ENCODE measurements at places on chromosomes 11 and 22.

DNA sequence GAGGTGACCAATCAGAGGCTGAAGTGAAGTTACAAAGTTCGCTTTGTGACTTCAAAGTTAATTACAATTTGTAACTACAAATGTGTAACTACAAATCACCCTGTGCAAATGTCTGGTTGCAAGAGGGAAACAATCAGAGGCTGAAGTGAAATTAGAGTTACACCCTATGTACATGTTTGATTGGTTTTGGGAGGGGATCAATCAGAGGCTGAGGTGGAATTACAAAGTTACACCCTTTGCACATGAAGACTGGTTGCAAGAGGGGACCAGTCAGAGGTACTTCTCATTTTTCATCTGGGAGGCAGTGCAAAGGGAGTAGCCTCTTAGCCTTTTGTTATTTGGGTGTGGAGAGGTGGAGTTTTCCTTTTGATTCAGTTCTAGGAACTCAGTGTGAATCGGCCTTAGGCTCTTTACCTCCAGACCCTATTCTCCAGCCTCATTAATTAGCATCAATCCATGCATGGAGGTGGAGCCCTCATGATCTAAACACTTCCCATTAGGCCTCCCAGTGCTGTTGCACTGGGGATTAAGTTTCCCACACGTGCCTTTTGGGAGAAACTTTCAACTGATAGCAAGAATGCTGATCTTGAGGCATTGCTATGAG, 291.3 kb upstream of the MTNR1B start:
- DNase-seq: no peak

DNA sequence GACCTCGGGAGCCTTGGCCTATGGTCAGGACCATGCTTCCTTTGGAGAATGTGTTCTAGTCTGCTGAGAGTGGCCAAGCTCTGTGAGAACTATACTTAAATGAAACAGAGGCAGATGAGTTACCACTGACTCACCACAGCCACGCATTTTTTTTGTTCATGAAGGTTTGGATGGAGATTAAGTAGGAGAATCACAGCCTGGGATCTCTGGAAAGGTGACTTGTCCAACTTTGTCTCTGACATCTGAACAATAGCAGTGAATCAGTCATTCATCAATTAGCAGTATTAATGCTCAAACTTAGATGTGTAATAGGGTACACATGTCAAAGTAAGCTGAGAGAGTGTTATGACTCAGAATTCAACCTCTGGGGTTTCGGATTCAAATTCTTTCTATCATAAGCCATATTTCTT, 100.7 kb upstream of the ANO3 start:
- no peak for DNase-seq

DNA sequence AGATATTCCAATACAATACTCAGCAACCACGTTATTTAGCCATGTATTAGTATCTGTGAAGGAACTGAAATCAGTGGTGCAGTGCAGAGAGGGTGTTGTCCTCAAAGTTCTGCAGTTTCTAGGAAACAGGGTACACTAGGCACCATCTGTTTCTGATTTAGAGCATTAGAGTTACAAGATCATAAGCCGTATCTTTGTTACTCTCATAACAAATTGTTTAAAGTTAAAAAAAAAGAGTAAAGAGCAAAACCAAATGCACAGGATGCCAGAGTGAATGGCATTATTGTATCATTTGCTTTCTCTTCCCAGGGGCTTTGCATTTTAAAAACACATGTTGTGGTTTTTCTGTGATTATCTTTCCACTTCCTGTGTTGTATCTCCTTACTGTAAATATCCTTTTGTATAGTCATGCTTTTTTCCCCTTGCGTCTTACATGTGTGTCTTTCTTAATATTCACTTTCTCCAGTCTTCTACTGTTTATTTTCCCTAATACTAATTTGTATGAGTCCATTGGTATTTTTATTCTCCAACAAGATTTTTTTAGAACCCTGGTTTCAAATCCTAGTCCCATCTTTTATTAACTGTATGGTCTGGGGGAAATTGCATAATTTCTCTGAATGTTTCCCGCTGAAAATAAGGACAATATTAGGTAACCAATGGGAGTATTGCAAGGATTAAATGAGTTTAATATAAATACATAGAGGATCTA, 15.2 kb upstream of the NUP160 start:
- no peak for DNase-seq

DNA sequence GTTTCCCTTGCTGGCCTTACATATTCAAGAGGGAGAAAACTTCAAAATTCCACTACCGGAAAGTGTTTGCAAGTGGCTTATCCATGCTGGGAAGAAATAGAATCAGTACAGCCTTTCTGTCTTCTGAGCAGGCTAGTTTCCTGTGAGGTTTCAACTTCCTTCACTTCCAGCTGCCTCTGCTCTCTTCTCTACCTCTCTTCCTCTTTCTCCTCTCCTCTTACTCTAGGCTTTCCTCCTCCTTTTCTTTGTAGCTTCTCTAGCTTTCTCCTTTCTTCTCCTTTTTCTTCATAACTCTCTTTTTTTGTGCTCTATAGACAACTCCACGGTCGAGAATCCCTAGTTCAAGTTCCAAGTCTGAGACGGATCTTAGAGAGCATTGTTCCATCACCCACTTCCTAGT, 421.8 kb downstream of the ETS1 start:
- no peak for DNase-seq

DNA sequence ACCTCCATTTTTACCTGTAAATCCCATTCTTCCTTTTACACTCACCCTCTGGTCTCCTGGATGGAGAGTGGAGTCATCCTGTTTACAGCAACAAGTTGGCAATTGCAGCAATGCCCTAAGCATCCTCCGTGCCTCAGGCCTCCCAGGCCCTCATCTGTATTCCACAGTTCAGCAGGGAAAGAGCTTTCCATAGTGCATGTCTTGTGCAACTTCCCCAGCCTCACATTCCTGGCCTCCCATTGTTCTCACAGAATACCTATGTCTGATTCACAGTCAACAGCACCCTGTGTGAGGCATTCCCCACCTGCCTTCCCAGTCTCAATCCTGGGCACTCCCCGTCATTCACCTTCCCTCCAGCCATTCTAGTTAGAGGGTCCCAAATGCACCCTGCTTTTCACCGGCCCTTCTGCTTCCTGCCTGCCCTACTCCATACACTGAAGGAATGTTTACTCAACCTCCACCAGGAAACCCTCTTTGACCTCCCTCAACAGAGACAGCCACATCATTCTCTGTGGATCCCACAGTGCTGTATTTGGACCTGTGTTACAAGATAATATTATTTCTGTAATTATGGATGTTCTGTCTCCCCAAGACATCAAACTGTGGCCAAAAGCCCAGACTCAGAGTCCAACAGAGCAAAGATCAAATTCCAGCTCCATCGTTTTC, 405.7 kb downstream of the BUD13 start:
- no peak for DNase-seq

GRCh38 chr11:122815900-122816299, 22.4 kb upstream of the CRTAM start:
- DNase-seq: no peak

DNA sequence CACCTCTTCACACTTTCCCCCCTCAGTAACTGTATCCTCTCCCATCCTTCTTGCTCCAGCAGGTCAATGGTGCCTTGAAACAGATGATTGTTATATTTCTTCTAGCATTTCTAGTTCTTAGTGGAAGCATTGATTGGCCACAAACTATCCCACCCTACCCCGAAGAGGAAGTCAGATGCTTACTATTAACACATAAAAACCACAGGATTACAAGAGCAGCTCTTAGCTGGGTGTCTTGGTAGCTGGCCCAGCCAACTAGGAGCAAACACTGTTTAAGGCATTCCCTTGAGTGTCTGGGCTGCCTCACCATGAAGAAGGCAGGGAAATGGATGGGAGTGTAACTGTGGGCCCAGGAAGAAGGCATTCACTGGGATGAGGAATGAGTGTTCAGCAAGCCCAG, 176.6 kb downstream of the GRIK4 start:
- DNase-seq: no peak

- DNase-seq: no peak
Measured at GRCh38 chr11:107468596-107468995, 11.0 kb upstream of the CWF19L2 start.

GRCh38 chr11:28932940-28933339, 824.8 kb downstream of the METTL15 start:
- no peak for DNase-seq

GRCh38 chr11:6498544-6498943, 1.5 kb downstream of the DNHD1 start:
- DNase-seq: no peak

- DNase-seq: no peak
Measured at GRCh38 chr11:9839550-9839949, 175.7 kb downstream of the SWAP70 start.

DNA sequence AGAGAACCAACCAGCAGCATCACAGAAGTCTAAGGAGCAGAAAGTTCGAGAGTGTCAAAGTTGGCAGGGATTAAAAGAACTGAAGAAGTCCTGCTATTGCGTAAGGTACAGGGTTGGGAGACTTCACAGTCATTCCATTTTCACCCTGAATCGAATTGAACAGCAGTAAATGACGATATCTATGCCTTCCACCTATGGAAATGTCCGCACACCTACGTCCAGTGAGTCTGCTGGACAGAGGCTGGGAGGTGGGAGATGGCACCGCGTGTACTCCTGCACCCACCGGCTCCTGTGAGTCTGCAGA, 116.7 kb downstream of the MICAL3 start:
- DNase-seq: no peak

DNA sequence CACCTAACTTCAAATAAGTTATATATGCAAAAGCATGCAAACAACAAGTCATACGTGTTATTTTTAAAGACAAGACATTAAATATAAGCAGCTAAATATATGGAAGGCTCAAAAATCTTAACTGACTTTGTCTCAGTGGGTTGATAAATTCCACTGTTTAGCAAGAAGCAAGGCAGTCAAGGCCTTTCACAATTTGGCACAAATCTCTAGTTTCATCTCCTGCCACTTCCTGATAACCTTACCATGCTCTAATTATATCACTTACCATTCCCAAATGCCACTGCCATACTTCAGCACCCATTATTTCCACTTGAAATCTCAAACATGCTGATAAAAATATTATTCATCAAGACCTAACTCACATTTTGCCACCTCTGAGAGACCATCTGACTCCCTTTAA, 24.8 kb downstream of the DCUN1D5 start:
- no peak for DNase-seq

DNA sequence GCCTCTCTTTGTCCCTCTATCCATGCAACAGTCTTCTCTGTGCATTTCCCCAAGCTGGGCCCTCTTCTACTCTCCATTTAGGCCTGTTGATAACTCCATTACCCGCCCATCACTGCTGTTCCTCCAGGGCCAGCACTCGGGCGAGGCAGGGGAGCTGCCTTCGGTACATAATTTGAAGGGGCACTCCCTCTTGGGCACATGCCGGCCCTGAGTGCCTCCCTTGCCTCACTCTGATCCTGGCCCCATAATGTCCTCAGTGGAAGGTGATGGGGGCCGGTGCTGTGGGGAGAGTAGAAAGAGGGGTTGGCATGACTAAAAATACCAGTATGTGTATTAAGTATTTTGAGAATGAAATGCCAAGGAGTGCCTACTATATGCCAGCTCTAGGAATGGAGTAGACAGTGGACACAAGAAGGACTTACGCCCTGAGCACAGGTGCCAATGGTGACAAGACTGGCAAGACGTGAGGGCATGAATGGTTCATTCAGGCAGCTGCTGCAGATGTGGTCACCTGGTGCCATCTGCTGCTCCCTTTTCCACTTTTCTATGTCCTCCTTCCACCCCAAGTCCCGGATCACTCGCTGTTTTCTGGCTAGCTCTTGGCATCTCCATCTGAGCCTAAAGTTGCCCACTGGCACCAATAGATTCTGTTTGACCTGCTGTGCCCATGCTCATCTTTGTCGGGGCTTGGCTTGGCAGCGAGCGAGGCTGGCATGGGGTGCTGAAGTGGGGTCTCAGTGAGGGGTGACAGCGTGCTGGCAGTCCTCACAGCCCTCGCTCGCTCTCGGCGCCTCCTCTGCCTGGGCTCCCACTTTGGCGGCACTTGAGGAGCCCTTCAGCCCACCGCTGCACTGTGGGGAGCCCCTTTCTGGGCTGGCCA, 22.6 kb downstream of the TMEM218 start:
- DNase-seq: no peak

GRCh38 chr11:68980776-68981065, at the start of gene MRGPRD:
TSS of gene MRGPRD (minus strand) at chr11:68980986. CDS start at chr11:68980986, 0 bp downstream.
- DNase-seq: no peak

DNA sequence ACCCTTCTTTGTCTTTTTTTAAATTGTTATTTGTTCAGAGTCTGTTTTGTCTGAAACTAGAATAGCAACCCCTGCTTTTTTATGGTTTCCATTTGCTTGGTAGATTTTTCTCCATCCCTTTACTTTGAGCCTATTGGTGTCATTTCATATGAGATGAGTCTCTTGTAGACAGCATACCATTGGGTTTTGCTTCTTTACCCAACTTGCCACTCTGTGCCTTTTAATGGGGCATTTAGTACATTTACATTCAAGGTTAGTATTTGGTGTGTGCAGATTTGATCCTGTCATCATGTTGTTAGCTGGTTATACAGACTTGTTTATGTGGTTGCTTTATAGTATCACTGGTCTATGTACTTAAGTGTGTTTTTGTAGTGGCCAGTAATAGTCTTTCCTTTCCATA, 28.0 kb downstream of the CCDC15 start:
- DNase-seq: no peak

GRCh38 chr22:43296276-43296902, 46.8 kb downstream of the SCUBE1 start:
- DNase-seq: no peak

GRCh38 chr11:62353841-62354240, 16.6 kb downstream of the ASRGL1 start:
- no peak for DNase-seq

DNA sequence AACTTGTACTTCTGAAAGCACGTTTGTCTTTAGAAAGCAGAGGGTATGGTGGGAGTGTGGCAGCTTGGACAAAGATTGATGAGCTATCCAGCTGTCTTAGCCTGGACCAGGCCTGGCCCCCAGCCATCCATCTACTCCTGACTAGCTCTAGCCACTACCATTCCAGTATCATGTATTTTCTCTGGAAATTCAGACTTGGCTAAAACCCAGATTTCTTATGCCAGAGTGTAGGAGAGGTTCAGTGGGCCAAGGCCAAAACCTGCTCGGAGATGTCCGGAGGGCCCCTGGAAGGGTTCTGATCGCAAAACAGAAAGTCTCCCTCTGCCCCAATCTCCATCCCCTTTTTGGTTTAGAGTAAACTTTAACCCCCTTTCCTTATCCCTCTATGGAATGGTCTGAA, 24.8 kb upstream of the MTCH2 start:
- DNase-seq: no peak

DNA sequence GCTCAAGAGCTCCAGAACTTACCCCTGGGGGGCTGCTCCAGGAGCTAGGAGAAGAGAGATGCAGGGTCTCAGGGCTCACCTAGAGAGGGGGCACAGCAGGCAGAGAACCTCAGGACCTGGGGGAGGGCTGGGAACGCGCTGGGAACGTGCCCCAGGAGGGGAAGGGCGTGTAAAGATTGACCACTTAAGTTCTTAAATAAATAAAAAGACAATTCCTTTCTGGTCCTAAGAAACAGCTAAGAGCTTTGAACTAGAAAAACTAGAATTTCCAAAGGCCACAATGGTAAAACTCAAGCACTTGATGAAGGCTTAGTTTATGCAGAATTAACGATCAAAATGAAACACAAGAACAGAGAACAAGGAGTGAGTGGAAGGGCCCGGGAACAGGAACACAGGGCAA, 89.1 kb downstream of the CELSR1 start:
- no peak for DNase-seq

GRCh38 chr11:111307472-111308108, 9.2 kb downstream of the POU2AF3 start:
- no peak for DNase-seq

GRCh38 chr22:29700206-29700899, 19.4 kb upstream of the CABP7 start:
- DNase-seq: no peak

GRCh38 chr11:19789835-19790710, 77.4 kb downstream of the NAV2 start:
- DNase-seq: no peak

Measured in activated CD8-positive, alpha-beta memory T cell treated with anti-CD3 and anti-CD28 coated beads for 1 hour (primary cell).